Ascending aorta (tissue), 2 donors: ENCODE measurements at places on chromosomes 3 and 15. TPM values are rescaled to one million over a fixed set of nuclear protein-coding genes. Genes with fewer than 3 reads are reported as not detected.

- no peak for DNase-seq
Measured at GRCh38 chr3:8864402-8865350, 95.3 kb upstream of the OXTR start.

Gene CCNDBP1
- total RNA-seq = 44.9 TPM

GRCh38 chr3:52039846-52040245 lies 16.5 kb downstream of the DUSP7 start:
- peak; percentile 93 for DNase-seq

Gene RNF7
- total RNA-seq = 32.1 TPM
